ENCODE measurements at places on chromosomes 4 and X. TPM values are rescaled to one million over a fixed set of nuclear protein-coding genes. Genes with fewer than 3 reads are reported as not detected.

- no peak overlapping the region for H3K4me3 ChIP-seq
- peaks cover 6% of the 10 kb centered on the region for H3K27me3 ChIP-seq
- H3K4me1 ChIP-seq: peaks cover 21% of the 10 kb centered on the region
- no peak overlapping the region for H3K27ac ChIP-seq
Measured at GRCh38 chr4:102444752-102445151, 56.4 kb upstream of the NFKB1 start.

DNA sequence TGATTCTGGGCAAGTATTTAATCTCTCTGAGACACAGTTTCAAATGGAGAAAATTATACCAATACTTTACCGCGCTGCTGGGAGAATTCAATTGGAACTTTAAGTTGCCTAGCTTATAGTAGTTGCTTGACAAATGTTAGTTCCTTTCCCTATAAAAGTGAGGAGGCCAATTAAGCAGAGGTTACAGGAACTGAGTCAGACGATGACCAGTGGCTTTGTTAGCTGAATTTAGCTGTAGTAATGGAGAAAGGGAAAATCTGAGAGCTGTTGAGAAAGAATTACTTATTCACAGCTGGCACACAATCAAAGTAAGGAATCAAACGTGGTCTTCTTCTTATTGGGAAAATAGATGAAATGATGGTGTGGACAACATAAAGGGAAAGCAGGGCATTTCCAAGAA lies 29.6 kb downstream of the SMARCA1 start:
- DNase-seq: no peak
- H3K36me3 ChIP-seq: no peaks in the 10 kb centered on the region
- no peaks in the 10 kb centered on the region for H3K27me3 ChIP-seq
- H3K4me3 ChIP-seq: no peak overlapping the region

GRCh38 chr4:136831553-136831952 lies 700.7 kb downstream of the PCDH18 start:
- H3K4me3 ChIP-seq: no peak overlapping the region
- no peaks in the 10 kb centered on the region for H3K27me3 ChIP-seq
- DNase-seq: no peak
- no peaks in the 10 kb centered on the region for H3K36me3 ChIP-seq
- no peak overlapping the region for H3K27ac ChIP-seq

DNA sequence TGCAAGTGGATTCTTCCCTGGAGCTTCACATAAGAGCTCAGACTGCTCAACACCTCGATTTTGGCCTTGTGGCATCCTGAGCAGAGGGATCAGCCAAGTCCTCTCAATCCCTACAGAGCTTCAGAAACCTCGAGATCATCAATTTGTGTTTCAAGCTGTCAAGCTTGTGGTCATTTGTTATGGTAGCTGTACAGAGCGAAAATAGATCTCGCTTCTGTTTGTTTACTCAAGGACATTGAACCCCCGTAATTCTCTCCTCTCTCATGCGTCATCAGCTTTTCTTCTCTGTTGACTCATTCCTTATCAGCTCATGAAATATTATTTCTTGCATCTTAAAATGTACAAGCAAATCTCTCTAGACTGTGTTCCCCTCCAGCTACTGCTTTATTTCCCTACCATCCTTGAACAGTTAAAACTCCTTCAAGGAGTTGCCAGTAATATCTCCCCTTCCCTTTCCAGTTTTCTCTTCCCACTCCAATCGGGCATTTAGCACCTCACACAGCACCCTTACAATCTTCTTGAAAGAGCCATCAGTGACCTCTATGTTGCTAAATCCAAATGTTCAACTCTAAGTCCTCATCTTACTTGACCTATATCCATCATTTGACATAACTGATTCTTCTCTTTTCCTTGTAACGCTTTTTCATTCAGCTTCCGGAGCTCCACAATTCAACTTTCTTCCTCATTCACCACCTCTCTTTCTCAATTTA lies 106.2 kb upstream of the FAT1 start:
- H3K4me1 ChIP-seq: no peaks in the 10 kb centered on the region
- H3K27me3 ChIP-seq: no peaks in the 10 kb centered on the region
- no peak for DNase-seq
- H3K27ac ChIP-seq: no peak overlapping the region
- no peaks in the 10 kb centered on the region for H3K36me3 ChIP-seq

GRCh38 chr4:145804116-145804515 lies 124.2 kb downstream of the C4orf51 start:
- peaks cover 31% of the 10 kb centered on the region for H3K36me3 ChIP-seq
- no peak overlapping the region for H3K27ac ChIP-seq
- no peaks in the 10 kb centered on the region for H3K27me3 ChIP-seq
- no peak overlapping the region for H3K4me3 ChIP-seq
- DNase-seq: no peak

The COL4A6 gene
- not detected for total RNA-seq

The EFHC2 gene
- 0.64 TPM for total RNA-seq

The PAGE2B gene
- total RNA-seq: 1.9 TPM

The BEND4 gene
- total RNA-seq: 0.69 TPM
